Activated CD8-positive, alpha-beta memory T cell treated with anti-CD3 and anti-CD28 coated beads, Interleukin-2, amount 10 ng/mL, durations not matched to agents 7 days and 5 days (primary cell): ENCODE measurements at places on chromosomes 5 and 9. TPM values are rescaled to one million over a fixed set of nuclear protein-coding genes. Genes with fewer than 3 reads are reported as not detected.

- no peak overlapping the region for H3K4me3 ChIP-seq
- no peak overlapping the region for H3K27ac ChIP-seq
- no peak for DNase-seq
- H3K27me3 ChIP-seq = no peaks in the 10 kb centered on the region
- H3K4me1 ChIP-seq = no peaks in the 10 kb centered on the region
Measured at GRCh38 chr5:87053146-87053545, 214.5 kb upstream of the RASA1 start.

DNA sequence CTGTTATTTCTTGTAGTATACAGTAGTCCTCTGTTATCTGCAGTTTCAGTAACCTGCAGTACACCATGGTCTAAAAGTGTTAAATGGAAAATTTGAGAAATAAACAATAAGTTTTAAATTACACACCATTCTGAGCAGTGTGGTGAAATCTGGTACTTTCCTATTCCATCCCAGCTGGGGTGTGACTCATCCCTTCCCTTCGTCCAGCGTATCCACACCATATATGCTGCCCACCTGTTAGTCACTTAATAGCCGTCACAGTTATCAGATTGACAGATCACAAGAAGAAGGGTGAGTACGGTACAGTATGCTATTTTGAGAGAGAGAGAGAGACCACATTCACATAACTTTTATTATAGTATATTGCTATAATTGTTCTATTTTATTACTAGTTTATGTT is 28.9 kb downstream of the FAM151B start:
- peaks cover 2% of the 10 kb centered on the region for H3K27me3 ChIP-seq
- no peak overlapping the region for H3K27ac ChIP-seq
- no peaks in the 10 kb centered on the region for H3K36me3 ChIP-seq
- H3K4me1 ChIP-seq = no peaks in the 10 kb centered on the region
- H3K4me3 ChIP-seq = no peak overlapping the region

GRCh38 chr9:34612788-34613390 is 992 bp upstream of the RPP25L start:
- H3K4me1 ChIP-seq = peaks cover 23% of the 10 kb centered on the region
- H3K4me3 ChIP-seq = peak overlapping the region; percentile 82
- DNase-seq = peak; percentile 83
- peak overlapping the region; percentile 83 for H3K27ac ChIP-seq
- H3K36me3 ChIP-seq = peaks cover 14% of the 10 kb centered on the region
- H3K27me3 ChIP-seq = no peaks in the 10 kb centered on the region

- DNase-seq = no peak
- no peaks in the 10 kb centered on the region for H3K36me3 ChIP-seq
- no peak overlapping the region for H3K4me3 ChIP-seq
- H3K27ac ChIP-seq = no peak overlapping the region
- no peaks in the 10 kb centered on the region for H3K27me3 ChIP-seq
Measured at GRCh38 chr5:8839361-8840055, 706.4 kb downstream of the SEMA5A start.

DNA sequence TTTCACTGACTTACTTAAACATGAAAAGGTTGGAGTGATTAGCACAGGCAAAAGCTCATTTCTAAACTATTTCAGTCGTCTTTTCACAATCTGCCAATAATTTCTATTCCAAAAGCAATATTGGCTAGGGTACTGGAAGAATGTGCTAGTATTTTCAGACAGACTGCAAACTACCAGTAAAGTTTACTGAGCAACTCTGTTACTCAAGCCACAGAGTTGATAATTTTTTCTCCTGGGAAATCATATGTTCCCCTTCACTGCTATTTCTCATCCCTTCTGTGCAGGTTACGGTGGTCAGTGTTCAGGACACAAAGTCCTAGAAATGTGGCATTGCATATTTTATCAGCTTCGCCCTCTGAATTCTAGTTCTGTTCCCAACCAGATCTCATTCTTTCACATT is 343.3 kb upstream of the TNC start:
- no peaks in the 10 kb centered on the region for H3K36me3 ChIP-seq
- H3K27ac ChIP-seq = no peak overlapping the region
- no peak for DNase-seq

- no peak overlapping the region for H3K4me3 ChIP-seq
- no peaks in the 10 kb centered on the region for H3K36me3 ChIP-seq
- H3K27ac ChIP-seq = no peak overlapping the region
- H3K4me1 ChIP-seq = no peaks in the 10 kb centered on the region
- no peaks in the 10 kb centered on the region for H3K27me3 ChIP-seq
- no peak for DNase-seq
Measured at GRCh38 chr5:103679873-103680272, 117.3 kb upstream of the NUDT12 start.

Gene NUP155
- 56.6 TPM for total RNA-seq

Gene CAMK2A
- not detected for total RNA-seq

DNA sequence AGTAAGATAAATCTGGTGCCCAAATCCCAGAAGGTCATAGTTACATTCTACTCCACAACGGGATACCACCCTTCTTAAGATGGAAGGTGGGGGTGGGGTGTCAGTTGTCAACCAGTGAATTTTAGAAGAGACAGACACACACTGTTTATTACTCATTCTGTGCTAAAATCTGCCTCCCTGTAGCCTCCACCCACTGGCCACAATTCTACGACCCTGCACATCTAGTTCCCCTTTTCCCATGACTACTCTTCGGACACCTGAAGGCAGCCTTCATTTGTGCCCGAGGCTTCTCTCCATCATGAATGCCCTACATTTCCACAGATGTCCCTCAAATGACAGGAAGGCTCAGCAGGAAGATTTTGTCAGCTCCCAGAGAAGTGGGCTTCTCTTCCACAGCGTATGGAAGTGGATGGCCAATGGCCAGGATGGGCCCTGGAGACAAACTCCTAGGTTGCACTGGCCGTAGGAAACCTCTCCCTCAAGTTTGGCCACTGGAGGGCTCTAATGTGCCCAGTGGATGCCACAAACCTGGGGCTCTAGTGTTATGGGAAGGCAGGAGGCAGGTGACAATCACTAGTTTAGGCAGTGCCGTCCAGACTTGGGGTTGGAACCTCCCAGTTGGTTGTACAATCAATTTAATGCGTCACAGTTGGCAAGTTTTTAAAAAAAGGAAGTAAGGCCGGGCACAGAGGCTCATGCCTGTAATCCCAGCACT is 46.6 kb downstream of the PTPN3 start:
- no peak overlapping the region for H3K4me3 ChIP-seq
- peaks cover 25% of the 10 kb centered on the region for H3K27me3 ChIP-seq
- H3K36me3 ChIP-seq = no peaks in the 10 kb centered on the region

- no peak overlapping the region for H3K4me3 ChIP-seq
- H3K36me3 ChIP-seq = no peaks in the 10 kb centered on the region
- DNase-seq = no peak
- H3K27me3 ChIP-seq = no peaks in the 10 kb centered on the region
- H3K27ac ChIP-seq = no peak overlapping the region
- no peaks in the 10 kb centered on the region for H3K4me1 ChIP-seq
Measured at GRCh38 chr9:134366223-134367031, 40.2 kb downstream of the RXRA start.

Gene LTC4S
- total RNA-seq = 1.5 TPM

- no peak overlapping the region for H3K27ac ChIP-seq
- no peaks in the 10 kb centered on the region for H3K4me1 ChIP-seq
- DNase-seq = no peak
- no peak overlapping the region for H3K4me3 ChIP-seq
Measured at GRCh38 chr5:169554251-169554650, 29.3 kb upstream of the SPDL1 start.

GRCh38 chr5:134492568-134492967 is 32.9 kb upstream of the JADE2 start:
- DNase-seq = no peak
- no peak overlapping the region for H3K4me3 ChIP-seq
- no peaks in the 10 kb centered on the region for H3K27me3 ChIP-seq

DNA sequence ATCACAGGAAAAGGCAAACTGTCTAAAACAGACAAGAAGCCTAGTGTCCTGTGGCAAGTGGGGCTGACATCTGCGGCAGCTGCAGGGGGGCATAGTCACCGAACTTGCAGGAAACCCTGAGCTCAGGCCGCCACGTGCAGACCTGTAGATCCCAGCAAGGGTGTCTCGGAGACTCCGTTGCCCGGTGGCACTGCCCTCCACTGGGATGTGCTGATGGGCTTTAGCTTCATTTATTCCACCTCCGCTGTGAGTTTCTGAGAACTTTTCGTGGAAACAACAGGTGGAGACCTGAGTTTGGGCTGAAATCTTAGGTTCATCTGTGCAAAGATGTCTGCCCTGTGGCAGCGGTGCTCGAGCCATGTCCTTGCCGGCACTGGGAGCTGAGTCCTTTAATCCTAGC is 22.1 kb downstream of the CEP72 start:
- H3K4me3 ChIP-seq = no peak overlapping the region
- peak; percentile 36 for DNase-seq
- no peaks in the 10 kb centered on the region for H3K4me1 ChIP-seq

- H3K27ac ChIP-seq = no peak overlapping the region
- H3K4me3 ChIP-seq = no peak overlapping the region
- peaks cover 30% of the 10 kb centered on the region for H3K27me3 ChIP-seq
- H3K36me3 ChIP-seq = no peaks in the 10 kb centered on the region
- no peak for DNase-seq
Measured at GRCh38 chr5:59390074-59390659, 503.4 kb downstream of the PDE4D start.

DNA sequence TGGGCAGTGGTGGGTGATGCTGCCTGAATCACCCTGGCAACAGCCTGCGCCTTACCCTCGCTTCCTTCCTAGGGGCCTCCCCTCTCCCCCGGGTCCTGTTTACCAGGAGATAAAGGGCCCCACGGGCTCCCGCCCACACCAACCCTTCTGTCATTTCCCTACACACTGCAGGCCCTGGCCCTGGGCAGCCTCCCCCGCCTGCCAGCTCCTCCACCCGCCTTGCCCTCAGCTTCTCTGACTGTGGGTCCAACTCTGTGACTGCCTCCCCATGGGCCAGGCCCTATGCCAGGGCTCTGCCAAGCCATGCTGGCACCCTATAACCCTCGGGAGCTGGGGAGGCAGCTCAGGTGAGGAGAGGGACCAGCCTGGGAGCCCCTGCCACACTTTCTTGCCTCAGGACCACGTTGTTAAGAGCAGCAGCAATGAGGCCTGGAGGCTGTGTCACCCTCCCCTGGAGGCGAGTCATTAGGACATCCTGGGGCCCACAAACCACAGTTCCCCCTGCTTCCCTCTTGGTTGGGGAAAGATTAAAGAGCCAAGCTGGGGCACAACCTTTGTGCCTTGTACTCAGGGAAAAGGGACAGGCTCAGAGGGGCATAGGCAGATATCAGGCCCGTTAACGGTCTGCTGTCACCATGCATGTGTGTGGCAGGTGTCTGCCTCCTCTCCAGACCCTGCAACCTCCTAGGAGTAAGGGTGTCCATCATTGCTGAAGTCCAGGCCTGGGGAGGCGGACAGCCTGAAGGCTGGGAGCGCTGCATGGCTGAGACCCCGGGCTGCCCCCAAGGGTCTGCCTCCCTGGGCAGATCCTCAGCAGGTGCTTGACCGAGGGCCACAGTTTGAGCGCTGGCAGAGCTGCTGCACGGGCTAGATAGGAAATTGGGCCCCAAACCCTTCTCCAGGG is 2.8 kb downstream of the MGAT4B start:
- H3K4me3 ChIP-seq = peak overlapping the region; percentile 28
- H3K27ac ChIP-seq = peak overlapping the region; percentile 77
- no peaks in the 10 kb centered on the region for H3K27me3 ChIP-seq
- peak; percentile 66 for DNase-seq
- peaks cover 34% of the 10 kb centered on the region for H3K4me1 ChIP-seq

- no peak for DNase-seq
- H3K4me3 ChIP-seq = no peak overlapping the region
- H3K36me3 ChIP-seq = no peaks in the 10 kb centered on the region
Measured at GRCh38 chr5:38888041-38888440, 42.2 kb downstream of the OSMR start.

GRCh38 chr9:121350993-121351561 is 19.0 kb downstream of the STOM start:
- DNase-seq = no peak
- H3K27me3 ChIP-seq = no peaks in the 10 kb centered on the region
- H3K36me3 ChIP-seq = peaks cover 72% of the 10 kb centered on the region

DNA sequence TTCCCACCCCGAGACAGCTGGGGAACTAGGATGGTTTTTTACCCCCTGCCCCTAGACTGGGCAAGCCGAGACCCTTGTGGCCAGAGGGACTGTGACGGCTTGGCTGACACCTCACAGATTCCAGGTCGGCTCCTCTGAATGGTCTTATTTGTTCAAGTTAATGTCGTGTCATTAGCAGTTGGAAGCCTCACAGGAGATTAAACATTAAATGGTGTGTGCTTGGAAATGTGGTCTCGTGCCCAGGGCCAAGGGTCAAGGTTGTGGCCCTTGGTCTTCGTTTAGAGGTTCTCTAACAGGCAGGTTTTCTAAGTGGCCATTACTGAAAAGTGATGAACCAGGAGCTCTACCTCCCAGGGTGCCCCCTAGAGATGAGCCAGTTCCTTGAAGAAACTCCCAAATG is 61.2 kb upstream of the RXRA start:
- H3K4me1 ChIP-seq = peaks cover 4% of the 10 kb centered on the region
- no peak for DNase-seq
- no peak overlapping the region for H3K27ac ChIP-seq
- H3K36me3 ChIP-seq = no peaks in the 10 kb centered on the region
- peaks cover 33% of the 10 kb centered on the region for H3K27me3 ChIP-seq

Gene CDX1
- total RNA-seq = not detected

Gene TMEM252
- not detected for total RNA-seq

Gene DTWD2
- 1.5 TPM for total RNA-seq

DNA sequence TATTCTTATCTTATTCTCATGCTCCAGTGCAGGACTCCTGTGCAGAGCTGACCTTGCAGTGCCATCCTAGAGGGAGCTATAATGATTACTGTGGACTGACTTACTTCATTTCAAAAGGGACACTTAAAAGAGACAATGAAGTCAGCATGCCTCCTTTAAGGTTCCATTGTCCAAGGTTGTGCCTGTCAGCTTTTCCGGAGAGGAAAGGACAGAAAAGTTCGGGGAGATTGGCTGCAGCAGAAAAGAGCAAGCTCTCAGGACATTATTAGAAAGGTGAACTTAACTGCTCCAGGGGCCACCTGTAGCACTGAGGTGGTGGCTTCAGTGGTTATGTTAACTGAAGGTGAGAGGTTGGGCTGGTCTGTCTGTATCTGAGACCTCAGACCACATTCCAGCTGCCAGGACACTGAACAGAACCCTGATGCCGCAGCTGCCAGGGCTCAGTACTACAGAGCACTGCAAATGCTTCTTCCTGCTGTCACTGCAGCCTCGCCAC is 112.9 kb downstream of the ST8SIA4 start:
- H3K4me3 ChIP-seq = no peak overlapping the region
- H3K36me3 ChIP-seq = peaks cover 11% of the 10 kb centered on the region
- peak overlapping the region; percentile 24 for H3K27ac ChIP-seq
- H3K27me3 ChIP-seq = no peaks in the 10 kb centered on the region
